Keratinocyte (primary cell): ENCODE measurements at places on chromosomes 16 and 17. TPM values are rescaled to one million over a fixed set of nuclear protein-coding genes. Genes with fewer than 3 reads are reported as not detected.

DNA sequence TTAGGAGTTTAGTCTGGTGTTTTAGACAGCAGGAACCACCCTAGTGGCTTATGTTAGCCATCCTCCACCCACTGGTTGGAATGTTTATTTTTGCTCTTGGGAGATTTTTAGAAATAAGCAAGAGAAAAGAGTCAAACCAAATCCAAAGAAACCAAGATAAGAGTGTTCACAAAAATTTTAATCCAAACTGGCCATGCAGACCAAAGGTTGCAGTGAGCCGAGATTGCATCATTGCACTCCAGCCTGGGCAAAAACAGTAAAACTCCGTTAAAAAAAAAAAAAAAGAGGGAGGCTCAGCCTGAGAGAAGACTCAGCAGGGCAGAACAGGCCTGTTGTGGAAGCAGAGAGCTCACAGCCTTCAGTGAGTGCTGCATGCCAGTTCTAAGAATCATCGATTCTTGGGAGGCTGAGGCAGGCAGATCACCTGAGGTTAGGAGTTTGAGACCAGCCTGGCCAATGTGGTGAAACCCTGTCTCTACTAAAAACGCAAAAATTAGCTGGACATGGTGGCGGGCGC is 12.2 kb upstream of the C16orf54 start:
- DNase-seq: no peak
- H3K36me3 ChIP-seq: no peaks in the 10 kb centered on the region
- no peaks in the 10 kb centered on the region for H3K27me3 ChIP-seq
- H3K4me1 ChIP-seq: no peaks in the 10 kb centered on the region

GRCh38 chr16:74224828-74225612 is 71.6 kb upstream of the PSMD7 start:
- H3K4me3 ChIP-seq: no peak overlapping the region
- peaks cover 3% of the 10 kb centered on the region for H3K4me1 ChIP-seq
- H3K27me3 ChIP-seq: no peaks in the 10 kb centered on the region
- no peak for DNase-seq
- no peak overlapping the region for H3K27ac ChIP-seq

DNA sequence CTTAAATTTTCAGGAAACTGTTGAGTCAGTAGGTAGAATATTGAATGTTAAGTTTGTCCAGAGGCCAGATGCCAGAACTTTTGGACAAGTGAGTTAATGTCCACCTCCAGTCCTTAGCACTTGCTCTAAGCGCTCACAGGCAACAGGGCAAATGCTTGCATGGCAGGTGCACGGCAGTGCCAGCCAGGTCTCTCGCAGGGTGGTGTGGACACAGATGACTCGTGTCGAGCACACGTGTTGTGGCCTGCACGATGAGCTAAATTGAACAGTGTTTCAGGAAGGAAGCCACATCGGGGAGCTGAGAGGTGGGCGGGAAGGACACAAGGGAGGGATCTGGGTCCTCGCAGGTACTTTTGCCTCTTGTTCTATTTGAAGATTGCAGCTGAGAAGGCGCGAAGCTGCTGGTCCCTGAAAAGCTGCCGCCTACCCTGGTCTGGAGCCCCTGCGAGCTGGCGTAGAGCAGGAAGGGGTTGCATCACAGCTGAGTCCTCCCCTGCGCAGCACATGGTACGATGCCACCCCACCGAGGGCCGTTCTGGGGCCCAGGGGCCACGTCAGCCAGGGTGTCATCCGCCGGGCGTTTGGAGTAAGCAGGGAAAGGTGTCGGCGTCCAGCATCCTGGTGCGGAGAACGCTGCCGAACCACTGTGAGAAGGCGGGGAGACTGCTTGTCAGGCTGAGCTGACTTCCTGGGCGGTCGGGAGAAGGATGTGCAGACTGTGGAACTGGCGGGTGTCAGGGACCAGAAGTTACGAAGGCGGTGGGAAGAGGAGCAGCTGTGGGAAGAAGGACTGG is 6.3 kb downstream of the RAB40C start:
- peaks cover 4% of the 10 kb centered on the region for H3K36me3 ChIP-seq
- H3K27ac ChIP-seq: no peak overlapping the region
- H3K4me3 ChIP-seq: no peak overlapping the region
- H3K4me1 ChIP-seq: peaks cover 37% of the 10 kb centered on the region

GRCh38 chr17:22704674-22705073 is 1012.4 kb downstream of the KCNJ18 start:
- no peak overlapping the region for H3K27ac ChIP-seq
- H3K4me1 ChIP-seq: no peaks in the 10 kb centered on the region
- DNase-seq: no peak
- no peaks in the 10 kb centered on the region for H3K27me3 ChIP-seq
- H3K36me3 ChIP-seq: no peaks in the 10 kb centered on the region
- no peak overlapping the region for H3K4me3 ChIP-seq

- DNase-seq: no peak
- H3K4me3 ChIP-seq: no peak overlapping the region
- no peak overlapping the region for H3K27ac ChIP-seq
- no peaks in the 10 kb centered on the region for H3K4me1 ChIP-seq
- no peaks in the 10 kb centered on the region for H3K27me3 ChIP-seq
Observed at GRCh38 chr17:82936768-82937171, 96.9 kb upstream of the ZNF750 start.

- peak overlapping the region; percentile 47 for H3K4me3 ChIP-seq
- DNase-seq: no peak
- no peaks in the 10 kb centered on the region for H3K36me3 ChIP-seq
- peaks cover 9% of the 10 kb centered on the region for H3K4me1 ChIP-seq
- no peak overlapping the region for H3K27ac ChIP-seq
Observed at GRCh38 chr17:48011405-48012150, 26.0 kb downstream of the COPZ2 start.

DNA sequence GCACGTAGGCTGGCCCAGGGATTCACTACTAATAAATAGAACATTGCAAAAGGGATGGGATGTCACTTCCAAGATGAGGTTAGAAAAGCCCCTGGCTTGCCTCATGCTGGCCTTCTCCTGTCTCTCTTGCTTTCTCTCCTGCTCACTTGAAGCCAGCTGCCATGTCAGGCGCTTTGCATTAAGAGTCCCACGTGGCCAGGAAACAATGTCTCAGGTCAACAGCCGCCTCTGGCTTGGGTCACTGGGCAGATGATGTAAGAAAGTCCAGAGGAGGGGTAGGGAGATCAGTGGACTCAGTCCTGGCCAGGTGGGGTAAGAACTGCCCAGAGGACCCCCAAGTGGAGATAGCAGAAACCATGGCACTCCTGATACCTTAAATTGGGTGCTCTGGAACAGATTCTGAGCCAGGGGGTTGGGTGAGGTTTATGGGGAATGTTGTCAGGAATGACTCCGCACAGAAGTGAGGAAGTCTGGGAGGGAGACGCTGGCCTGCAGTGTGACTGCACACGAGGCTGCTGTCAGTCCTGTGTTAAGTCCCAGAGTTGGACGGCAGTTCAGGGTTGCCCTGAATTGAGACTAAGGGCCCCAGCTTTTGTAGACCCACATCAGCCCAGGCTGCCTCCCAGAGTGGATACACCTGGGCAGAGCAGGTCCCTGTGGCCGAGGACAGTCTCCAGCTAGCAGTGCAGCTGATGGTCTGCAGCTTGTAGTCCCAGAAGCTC is 17.7 kb downstream of the C16orf82 start:
- no peak overlapping the region for H3K27ac ChIP-seq
- no peak for DNase-seq
- no peaks in the 10 kb centered on the region for H3K4me1 ChIP-seq
- H3K4me3 ChIP-seq: no peak overlapping the region
- H3K36me3 ChIP-seq: no peaks in the 10 kb centered on the region

DNA sequence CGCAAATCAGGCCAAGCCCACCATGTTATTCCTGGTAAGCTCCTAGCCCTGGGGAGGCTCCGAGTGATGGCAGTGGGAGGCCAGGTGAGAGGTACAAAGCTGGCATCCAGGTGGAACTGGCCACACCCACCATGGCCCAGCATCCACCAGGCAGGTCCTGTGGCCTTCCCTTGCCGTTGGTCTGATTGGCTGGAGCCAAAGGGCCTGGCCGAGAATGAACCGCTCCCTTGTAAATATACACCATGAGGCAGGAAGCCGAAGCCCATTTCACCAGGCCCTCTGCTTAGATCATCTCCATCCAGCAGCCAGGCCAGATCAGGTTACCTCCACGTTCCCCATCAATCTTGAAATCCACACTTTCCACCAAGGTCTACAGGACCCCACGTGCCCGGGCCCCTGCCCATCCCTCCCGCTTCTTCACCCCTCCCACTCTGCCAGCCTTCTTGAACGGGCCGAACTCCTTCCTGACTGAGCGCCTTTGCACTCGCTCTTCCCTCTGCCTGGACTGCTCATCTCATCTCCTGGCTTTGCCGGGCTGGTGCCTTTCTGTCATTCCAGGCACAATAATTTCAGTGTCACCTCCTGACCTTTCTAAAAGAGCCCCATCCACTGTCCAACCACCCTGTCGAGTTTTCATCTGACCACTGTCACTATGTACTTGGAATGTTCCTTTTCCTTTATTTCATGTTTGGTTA is 5.8 kb downstream of the SOCS1 start:
- no peak overlapping the region for H3K27ac ChIP-seq
- peaks cover 14% of the 10 kb centered on the region for H3K4me1 ChIP-seq
- no peak for DNase-seq
- no peaks in the 10 kb centered on the region for H3K27me3 ChIP-seq
- no peak overlapping the region for H3K4me3 ChIP-seq

GRCh38 chr16:30054959-30055553 is 10.5 kb upstream of the ALDOA start:
- peak overlapping the region; percentile 11 for H3K4me3 ChIP-seq
- H3K27ac ChIP-seq: peak overlapping the region; percentile 73
- no peak for DNase-seq
- H3K36me3 ChIP-seq: peaks cover 4% of the 10 kb centered on the region
- peaks cover 27% of the 10 kb centered on the region for H3K4me1 ChIP-seq

DNA sequence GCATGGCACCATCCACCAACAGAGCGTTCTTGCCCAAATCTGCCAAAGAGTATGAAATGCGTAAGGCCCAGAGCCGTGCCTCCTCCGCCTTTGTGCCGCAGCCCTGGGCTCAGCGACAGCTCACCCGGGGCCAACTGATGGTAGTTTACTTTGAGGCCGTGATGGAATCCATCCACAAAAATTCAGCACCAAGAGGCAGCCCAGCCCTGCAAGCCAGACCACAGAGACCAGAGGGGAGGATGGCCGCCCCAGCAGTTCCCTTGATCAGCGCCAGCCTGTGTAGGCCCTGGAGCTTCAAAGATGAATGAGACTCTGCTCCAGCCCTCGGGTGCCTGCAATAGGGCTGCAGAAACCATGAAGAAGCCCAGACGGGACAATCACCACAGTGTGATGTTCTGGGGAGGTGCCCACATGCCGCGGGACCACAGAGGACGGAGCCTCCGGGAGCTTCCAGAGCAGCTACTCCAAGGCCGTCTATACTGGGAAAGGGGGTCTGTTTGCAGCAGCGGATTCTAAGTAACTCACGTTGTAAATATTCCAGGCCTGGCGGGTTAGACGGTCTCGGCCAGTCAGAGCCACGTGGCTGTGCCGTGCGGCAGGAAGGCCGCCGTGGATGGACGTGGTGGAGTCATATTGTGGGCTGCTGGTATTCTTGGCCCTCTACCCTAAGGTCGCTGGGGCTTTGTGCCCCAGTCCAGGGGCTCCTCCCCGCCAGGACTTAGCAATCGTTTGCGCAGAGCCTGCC is 80.3 kb downstream of the RBFOX3 start:
- DNase-seq: no peak
- H3K4me3 ChIP-seq: no peak overlapping the region
- no peak overlapping the region for H3K27ac ChIP-seq
- no peaks in the 10 kb centered on the region for H3K4me1 ChIP-seq
- no peaks in the 10 kb centered on the region for H3K36me3 ChIP-seq

DNA sequence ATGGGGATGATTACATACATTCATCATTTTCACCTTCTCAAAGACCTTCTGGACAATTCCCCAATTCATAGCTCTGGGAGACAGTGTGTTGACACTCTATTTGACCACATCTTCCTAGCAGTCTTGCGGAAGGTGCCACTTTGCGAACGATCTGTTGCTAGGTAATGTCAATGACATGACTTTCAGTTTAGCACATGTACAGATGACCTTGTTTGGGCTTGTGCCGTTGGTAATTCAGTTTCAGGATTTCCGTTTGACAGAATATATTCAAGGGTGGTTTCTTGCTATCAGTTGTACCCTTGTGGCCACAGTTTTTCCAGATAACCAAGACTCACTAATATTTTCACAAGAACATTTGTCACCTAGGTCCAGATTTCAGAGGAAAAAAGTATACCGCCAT is 478.2 kb downstream of the WWOX start:
- H3K27ac ChIP-seq: no peak overlapping the region
- no peaks in the 10 kb centered on the region for H3K36me3 ChIP-seq
- peaks cover 12% of the 10 kb centered on the region for H3K4me1 ChIP-seq
- DNase-seq: no peak
- H3K4me3 ChIP-seq: no peak overlapping the region

- peaks cover 31% of the 10 kb centered on the region for H3K4me1 ChIP-seq
- no peaks in the 10 kb centered on the region for H3K27me3 ChIP-seq
Observed at GRCh38 chr16:70571623-70572022, 48.0 kb downstream of the SF3B3 start.

DNA sequence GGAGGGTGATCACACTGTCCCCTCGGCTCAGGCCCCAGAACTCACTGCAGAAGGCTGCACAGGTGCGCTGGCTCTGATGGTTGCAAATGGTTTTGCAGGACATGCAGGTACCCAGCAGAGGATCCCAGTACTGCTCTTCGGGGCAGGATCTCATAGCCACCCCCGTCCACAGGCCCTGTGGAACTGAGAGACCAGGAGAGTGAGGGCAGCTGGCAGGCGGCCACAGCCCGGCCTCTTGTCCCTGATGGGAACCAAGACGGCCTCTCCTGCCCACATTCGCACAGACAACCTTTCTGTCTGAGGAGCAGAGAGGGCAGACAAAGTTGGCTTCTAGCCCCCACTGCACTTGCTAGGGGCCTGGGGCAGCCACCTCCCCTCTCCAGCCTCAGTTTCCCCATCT is 19.5 kb downstream of the TNFRSF13B start:
- no peak overlapping the region for H3K27ac ChIP-seq
- no peak for DNase-seq
- H3K4me3 ChIP-seq: no peak overlapping the region
- H3K27me3 ChIP-seq: peaks cover 24% of the 10 kb centered on the region
- H3K4me1 ChIP-seq: no peaks in the 10 kb centered on the region
- H3K36me3 ChIP-seq: no peaks in the 10 kb centered on the region

DNA sequence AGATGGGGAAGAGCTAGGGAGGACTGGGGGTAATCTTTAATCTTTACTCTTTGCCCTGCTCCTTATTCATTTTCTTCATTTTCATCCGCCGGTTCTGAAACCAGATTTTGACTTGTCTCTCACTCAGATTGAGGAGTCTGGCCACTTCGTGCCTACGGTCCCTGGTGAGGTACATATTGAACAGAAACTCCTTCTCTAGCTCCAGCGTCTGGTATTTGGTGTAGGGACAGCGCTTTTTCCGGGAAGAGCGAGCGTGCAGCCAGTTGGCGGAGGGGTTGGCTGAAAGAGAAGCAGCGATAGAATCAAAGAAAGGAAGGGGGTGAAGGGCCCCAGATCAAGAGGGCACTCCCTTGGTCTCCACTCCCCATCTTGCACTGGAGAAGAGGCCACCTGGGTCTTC is 3.3 kb downstream of the HOXB9 start:
- peaks cover 3% of the 10 kb centered on the region for H3K4me1 ChIP-seq
- H3K36me3 ChIP-seq: no peaks in the 10 kb centered on the region
- no peak overlapping the region for H3K27ac ChIP-seq
- no peak overlapping the region for H3K4me3 ChIP-seq

NUBP1 gene
- 16.7 to 28.4 TPM (median 22.2 TPM) in 3 replicates for polyA plus RNA-seq

ZPBP2 gene
- polyA plus RNA-seq: not detected in 3 replicates

DOC2B gene
- polyA plus RNA-seq: not detected in 3 replicates

CFAP97D1 gene
- polyA plus RNA-seq: 0.01 TPM in 1 of 3 replicates, not detected in the others

SDK2 gene
- polyA plus RNA-seq: 1.8 to 4.5 TPM (median 2.8 TPM) in 3 replicates

CHST5 gene
- 0.08 to 0.19 TPM (median 0.12 TPM) in 3 replicates for polyA plus RNA-seq

PPP1R27 gene
- 0.12 to 0.99 TPM in 2 of 3 replicates, not detected in the other for polyA plus RNA-seq
